Activated naive CD8-positive, alpha-beta T cell treated with anti-CD3 and anti-CD28 coated beads for 36 hours (primary cell): ENCODE measurements at places on chromosomes 7 and 10. TPM values are rescaled to one million over a fixed set of nuclear protein-coding genes. Genes with fewer than 3 reads are reported as not detected.

DNA sequence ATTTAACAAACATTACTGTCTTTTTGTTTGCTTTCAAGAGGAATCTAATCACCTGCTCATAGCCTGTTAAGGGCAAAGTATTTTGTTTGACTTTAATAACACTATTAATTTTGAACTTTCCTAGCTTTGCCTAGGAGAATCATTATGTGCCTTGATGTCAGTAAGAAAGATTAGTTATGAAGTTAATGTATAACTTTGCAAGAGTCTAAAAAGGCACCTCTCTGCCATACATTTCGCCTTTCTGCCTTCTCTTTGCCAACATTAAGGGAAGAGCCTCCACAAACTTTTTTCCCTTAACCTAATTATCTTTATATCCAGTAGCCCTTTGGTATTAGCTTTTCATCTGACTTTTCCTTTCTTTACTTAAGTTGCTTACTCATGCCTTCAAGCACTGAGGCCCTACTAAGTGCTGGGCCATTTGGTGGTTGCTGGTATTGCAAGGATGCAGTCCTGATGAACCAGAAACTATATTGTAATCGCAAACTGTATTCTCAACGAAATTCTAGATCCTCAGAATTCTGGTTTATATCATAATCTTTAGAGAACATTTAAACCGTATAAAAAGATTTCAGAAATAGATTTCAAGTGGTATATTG lies 108.5 kb downstream of the SND1 start:
- no peak for DNase-seq

DNA sequence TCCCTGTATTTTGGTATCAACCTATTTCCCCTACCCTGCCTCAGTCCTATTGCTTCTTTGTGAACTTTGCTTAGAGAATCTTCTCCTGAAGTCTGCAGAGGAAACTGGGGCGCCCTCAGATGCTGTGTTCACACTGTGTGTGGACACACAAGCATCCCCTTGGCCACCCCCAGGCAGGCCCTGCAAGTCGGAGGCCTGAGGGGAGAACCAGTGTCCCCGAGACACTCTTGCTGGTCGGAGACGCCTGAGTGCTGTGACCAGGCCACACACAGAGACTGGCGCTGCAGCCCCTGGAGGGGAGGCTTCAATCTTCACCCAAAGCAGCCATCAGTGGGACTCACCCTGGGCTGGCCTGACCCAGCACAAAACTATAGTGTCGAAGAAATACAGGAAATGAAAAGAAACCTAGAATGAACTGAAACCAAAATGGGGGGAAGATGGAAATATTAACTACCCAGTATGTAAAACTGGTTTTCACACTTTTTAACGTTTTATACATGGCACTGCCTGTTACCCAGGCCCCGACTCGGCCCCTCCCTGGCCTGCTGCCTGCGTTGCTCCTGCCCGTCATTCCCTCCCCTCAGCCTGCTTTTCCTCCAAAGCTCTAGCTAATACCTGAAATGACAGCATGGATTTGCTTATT lies 48.4 kb upstream of the FAM20C start:
- DNase-seq, result no peak

DNA sequence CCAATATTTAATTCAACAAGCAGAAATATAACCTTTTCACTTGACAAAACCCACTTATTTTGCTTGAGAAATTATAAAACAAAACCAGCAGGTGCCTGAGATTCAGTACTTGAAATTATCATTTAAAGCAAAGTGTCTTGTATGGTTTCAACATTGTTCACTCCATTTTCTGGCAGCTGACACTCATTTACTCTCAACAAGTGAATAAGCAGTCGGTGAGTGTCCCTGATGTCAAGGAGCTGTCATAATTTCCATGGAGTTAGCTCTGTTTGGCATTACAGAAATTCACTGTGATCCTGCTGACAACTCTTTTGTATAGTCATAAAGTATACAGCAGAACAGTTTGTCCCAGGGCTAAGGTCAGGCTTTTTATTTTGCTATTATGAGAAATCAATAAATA lies 490.0 kb downstream of the CNTNAP2 start:
- DNase-seq, result no peak

Gene LIPJ
- not detected for total RNA-seq

Gene UCMA
- total RNA-seq, result not detected

DNA sequence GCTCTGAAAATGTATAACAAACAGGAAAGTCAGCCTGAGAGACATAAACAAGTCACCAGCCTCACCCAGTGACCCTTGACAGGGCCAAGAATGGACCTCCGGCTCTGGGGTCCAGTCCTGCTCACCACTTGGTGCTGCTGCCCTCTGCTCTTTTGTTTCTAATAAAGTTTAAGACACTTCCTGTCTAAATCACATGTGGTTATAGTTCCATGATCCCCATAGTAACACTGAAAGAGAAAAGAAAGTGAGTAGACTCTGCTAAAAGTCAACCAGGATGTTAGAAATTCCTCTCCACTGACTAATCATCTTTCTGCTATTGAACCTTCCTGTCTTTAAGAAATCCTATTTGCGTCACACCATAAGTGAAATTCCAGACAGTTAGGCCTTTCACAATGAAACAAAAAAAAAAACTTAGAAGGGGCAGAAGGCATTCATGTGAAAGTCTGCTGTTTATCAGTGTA lies 179.2 kb upstream of the BET1 start:
- DNase-seq, result no peak

DNA sequence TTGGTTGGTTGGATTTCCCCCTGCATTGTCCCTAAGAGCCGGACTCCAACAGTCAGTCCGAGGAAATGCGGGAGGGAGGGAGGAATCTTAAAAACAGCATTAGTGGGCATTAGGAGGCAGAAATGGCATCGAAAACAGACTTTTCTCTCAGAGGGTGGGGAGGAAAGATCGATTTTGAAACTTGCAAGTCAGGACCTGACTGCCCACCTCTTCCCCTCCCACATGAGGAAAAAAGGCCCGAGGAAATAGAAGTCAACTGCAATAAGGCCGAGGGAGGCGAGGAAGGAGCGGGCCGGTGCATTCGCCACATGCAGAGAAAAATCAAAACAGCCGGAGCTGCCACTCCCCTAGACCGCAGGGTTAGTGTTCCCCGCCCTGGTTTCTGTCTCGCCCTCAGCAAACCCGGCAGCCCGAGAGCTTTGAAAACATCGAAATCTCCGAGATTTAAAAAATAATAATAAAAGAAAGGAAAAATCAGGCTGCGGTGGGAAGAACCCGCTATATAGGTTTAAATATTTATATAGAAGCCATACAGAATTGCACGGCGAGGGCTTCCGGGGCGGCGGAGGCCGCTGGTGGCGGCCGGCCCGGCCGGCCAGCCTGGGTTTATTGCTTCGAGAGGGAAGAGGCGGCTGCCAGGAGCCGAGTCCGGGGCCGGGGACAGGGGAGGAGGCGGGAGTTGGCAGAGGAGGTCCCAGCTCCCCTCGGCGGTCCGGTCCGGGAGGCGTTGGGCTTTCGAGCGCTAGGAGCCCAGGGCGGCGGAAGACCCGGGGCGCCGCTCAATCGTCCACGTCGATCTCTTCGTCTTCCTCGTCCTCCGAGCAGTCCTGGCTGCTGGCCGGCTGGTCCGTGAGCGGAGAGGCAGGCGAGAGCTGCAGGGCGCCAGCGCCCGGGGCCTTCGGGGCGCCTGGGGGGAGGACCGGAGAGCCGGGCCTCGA lies 2.5 kb downstream of the LBX1 start:
- DNase-seq, result no peak

- no peak for DNase-seq
These were observed 16.9 kb upstream of the ATP6V0A4 start for GRCh38 chr7:138814816-138815332.

- DNase-seq, result no peak
These were observed 226.0 kb downstream of the BMPER start for GRCh38 chr7:34131371-34131770.

- DNase-seq, result peak; percentile 24
These were observed 2.7 kb downstream of the OGDH start for GRCh38 chr7:44608916-44609648.
